ENCODE measurements at places on chromosomes 3 and 15. TPM values are rescaled to one million over a fixed set of nuclear protein-coding genes. Genes with fewer than 3 reads are reported as not detected.
A peak's percentile ranks its signal among the peaks of the same experiment; 100 is the strongest.

DNA sequence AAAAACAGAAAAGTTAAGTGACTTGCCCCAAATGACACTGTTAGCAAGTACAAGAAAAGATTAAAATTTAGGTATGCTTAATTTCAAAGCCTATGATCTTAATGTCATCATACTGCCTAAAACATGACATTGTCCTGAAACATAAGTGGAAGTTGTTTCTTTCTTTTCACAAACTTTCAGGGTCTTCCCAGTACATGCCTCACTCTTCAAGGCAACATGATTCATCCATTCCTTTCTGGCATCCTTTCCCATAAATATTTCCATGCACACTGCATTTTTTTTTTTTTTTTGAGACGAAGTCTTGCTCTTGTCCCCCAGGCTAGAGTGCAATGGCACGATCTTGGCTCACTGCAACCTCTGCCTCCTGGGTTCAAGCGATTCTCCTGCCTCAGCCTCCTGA, 42.5 kb upstream of the KPNA4 start:
- no peak for DNase-seq

- DNase-seq, result no peak
Measured at GRCh38 chr3:153277029-153277428, 115.0 kb downstream of the RAP2B start.

DNA sequence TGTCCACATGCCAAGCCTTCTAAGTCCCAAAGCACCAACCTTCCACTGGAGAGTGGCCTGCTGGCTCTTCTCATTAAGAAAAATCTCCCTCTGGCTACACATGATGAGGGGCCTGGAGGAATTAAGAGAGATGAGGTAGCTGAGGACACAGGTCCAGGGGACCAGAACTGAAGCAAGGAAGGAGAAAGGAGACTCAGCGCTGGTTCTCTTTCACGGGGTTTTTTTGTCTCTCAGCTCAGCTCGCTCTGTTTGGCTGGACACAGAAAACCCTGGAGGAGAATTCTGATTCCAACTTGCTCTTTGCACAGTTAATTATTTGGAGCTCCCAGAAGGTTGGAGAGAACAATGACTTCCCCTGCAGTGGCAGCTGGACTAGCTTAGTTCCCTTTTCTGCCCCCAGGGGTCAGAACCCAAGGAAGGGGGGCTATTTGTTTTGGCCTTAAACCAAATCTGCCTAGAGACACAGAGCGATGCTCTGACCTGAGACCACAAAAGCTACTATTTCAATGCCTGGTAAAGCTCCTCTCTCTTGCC, 507.6 kb downstream of the FHIT start:
- DNase-seq, result no peak

- DNase-seq, result no peak
Measured at GRCh38 chr3:64431526-64432091, 206.3 kb upstream of the PRICKLE2 start.

Gene DNAJA4
- 52.1 TPM for total RNA-seq

- no peak for DNase-seq
Measured at GRCh38 chr3:154496540-154496939, 66.5 kb upstream of the GPR149 start.

Gene FOXB1
- total RNA-seq, result not detected

- DNase-seq, result no peak
Measured at GRCh38 chr3:13533885-13534301, 15.0 kb upstream of the FBLN2 start.

DNA sequence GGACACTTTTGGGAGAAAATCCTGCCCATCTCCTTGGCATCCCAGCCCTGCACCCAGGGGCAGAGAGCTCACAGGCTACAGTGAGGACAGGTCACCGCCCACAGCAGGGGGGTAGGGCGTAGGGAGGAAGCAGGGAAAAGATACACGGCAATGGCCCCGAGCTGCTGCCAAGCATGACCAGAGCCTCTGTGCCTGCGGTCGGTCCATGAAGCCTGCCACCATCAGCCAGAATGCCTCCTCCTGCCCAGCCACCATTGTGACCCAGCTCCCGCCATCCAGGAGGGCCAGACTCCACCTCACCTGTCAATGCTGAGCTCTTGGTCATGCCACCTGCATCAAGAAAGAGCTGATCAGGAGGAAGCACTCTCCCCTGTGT, 230.7 kb downstream of the VPS13C start:
- no peak for DNase-seq

DNA sequence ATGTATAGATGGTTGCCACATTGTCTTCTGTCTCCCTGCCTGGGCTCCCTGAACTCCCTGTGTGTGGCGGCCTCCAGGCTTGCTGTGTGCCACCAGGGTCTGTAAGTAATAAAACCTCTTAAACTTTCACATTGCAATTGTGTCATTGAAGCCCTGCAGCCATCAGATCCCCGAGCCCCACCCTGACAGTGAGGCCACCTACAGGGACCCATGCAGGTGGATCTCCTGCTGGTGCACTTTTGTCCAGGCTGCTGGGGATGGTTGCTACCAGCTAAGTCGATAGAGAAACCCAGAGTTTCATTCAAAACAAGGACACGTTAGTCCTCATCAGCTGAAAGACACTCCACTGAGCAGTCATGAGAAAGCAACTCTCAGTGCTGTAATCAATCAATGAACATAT, 133.6 kb upstream of the PRICKLE2 start:
- no peak for DNase-seq

- DNase-seq, result peak; percentile 13
Measured at GRCh38 chr3:30167541-30168011, 438.8 kb upstream of the TGFBR2 start.

Gene GOLGA6D
- 0.27 TPM for total RNA-seq

Gene A4GNT
- not detected for total RNA-seq

Gene NDUFB4
- 118 TPM for total RNA-seq

Measured in Calu3 (cell line).